ENCODE measurements at places on chromosomes 5 and 9.

- DNase-seq: no peak
Measured at GRCh38 chr9:36764364-36765076, 191.8 kb downstream of the MELK start.

DNA sequence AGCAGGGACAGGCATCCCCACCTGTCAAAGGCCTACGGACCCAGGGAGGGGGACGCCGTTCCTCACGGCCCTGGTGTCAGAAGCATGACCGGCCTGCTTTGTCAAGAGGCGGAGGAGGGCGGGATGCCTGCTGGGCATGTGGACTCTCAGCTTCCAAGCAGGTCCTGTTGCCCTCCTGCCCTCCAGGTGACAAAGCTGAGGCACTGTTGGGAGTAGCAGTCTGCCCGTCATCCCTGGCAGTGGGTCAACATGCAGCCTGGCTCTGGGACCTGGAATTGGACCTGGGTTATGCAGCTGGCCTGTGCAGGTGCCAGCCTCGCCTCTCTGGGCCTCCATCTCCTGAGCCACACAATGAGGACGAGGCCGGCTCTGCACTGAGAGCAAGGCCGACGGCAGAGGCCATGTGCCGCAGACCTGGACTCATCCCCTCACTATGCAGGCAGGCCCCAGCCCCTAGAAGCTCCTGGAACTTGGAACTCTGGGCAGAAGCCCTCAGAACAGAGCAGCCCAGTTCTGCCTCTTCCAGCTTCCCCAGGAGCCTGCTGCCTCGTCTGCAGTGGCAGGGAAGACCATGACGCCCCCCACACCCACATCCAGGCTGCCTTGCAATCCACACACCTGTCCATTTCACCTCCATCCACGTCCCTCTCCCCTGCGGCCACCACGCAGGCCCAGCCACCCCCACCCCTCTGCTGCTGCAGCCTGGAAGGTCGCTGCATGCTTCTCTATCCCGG, 20.8 kb upstream of the FCN1 start:
- no peak for DNase-seq

DNA sequence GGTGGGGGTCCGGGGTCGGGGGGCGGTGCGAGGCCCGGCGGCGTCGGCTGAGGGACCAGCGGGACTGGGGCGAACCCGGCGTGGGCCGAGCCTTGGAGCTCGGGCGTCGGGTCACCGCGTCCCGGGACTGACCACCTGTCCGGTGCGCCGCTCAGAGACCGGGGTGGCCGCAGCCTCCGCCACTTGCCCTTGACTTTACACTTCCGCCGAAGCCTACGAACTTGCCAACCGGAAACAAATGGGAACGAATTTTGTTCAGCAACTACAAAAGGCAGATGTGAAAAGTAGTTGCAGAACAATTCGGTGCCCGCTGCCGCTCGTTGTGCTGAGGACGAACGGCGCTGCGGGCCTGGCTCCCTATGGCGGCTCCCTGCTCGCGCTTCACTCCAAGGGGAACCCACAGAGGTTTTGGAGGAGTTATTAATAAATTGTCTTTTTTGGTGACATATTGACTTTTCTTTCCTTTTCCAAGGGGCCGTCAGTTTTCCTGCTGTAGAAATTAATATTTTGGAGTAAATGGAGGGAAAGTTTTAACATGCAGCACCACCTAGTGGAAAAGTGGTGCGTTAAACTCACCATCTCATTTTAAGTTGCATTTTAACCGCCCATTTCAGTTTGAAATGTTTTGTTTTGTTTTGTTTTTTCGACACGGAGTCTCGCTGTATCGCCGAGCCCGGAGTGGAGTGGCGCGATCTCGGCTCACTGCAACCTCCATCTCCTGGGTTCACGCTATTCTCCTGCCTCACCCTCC, 490 bp downstream of the PCBD2 start:
- peak; percentile 24 for DNase-seq

DNA sequence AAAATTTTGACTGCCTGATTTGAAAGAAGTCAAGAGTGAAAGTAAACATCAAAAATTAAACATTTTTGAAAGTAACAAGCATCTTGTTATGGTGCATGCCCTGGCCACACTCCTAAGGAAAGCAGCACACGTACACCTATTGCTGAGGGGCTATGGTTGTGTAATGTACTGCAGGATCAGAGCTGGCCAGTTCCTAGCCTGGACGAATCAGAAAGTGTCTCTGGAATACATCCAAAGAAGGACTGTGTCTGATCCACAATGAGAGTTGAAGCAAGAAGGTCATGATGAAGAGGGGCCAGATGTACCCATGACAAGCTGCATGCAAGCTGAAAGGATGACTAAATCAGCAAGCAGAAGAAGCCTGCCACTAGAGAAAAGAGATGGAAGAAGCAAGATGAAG, 618.2 kb downstream of the TLE1 start:
- DNase-seq: no peak

Measured in GM04504 (cell line).